CD8-positive, alpha-beta T cell (primary cell): ENCODE measurements at places on chromosomes 5 and 9.

GRCh38 chr5:72767289-72768010 lies 49.0 kb upstream of the TNPO1 start:
- no peak for DNase-seq

DNA sequence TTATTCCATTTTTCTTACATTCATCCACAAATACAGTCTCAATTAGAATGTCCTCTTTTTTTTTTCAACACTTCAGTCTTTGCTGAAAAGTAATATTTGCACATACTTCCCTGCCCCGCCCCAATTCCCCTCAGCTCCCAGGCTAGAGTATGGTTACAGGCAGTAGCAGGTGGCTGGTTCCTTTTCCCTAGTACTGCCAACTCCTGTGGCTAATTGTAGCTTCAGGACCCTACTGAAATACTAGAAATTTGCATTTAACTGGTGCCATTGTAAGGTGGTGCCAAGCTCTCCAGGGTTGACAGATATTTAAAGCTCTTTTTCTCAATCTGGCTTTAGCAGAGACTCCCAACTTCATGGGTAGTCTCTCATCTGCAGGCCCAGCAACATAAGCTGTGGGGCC lies 80.3 kb downstream of the FAM81B start:
- DNase-seq = no peak

DNA sequence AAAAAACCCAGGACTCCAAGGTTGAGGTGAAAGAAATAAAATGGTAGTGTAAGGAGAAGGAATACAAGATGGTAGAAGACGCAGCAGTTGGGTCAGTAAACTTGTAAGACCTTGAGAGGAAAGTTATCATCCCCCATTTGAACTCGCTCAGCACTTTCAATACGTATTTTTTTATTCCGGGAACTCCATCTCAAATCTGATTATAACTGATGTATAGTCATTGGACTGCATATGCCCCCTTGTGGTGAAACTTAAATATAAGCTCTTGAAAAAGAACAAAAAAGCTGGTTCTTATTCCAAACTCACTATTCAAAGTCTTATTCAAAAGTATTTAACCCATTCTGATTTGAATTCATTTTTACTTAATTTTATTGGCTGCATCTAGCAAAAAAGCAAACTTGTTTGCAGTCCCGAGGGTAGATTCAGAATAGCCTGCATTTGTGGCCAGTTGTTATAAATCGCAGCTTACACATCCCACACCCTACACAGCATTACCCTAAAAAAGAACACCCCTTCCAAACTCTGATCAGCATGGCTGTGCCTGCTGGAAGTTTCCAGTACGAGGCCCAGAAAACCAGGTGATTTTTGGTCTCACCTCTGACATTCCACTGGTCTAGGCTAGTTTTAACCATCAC lies 118.0 kb downstream of the ESM1 start:
- no peak for DNase-seq

DNA sequence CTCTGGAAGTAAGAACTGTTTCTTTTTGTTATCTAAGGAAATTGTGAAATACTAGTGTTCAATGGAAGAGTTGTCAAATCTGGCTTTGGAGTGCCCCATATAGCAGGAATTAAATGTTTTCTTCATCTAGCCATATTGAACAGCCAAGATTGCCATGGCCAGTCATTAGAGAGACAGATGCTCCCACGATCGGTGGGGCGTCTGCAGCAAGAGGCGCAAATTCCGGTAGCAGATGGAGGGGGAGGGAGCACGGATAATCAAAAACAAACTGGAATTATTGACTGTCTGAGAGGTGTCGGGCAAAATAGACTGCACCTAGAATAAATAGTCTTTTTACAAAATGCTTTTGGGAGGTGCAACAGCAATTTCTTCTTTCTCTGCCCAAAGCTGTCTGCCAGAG lies 139.1 kb upstream of the FSTL4 start:
- DNase-seq = no peak

- DNase-seq = no peak
Measured at GRCh38 chr5:134355681-134356080, 11.3 kb downstream of the CDKL3 start.

GRCh38 chr5:168951356-168951755 lies 349.6 kb downstream of the SLIT3 start:
- no peak for DNase-seq

DNA sequence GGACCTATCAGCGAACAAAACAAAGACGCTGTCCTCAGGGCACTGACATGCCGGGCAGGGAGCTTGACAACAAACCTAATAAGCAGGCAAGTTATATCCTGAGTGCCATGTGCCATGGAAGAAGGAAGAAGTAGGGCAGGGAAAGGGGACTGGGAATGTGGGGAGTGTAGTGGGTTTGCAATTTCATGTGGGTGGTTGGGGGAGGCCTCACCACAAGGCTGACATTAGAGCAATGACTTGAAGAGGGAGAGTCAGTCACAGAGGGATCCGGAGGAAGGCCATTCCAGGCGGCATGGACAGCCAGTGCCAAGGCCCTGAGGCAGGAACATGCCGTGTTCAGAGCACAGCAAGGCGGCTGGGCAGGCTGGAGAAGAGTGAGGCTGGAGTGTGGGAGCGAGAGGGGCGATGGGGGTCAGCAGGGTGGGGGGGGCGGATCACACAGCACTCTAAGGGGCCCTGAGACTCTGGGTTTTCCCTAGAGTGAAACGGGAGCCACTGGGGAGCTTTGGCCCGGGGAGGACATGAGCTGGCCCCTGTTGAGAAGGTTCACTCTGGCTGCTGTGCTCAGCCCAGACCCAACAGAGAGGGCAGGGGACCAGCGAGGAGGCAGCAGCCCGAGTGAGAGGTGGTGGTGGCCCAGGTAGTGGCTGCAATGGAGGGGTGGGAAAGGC lies 86.3 kb downstream of the STK10 start:
- no peak for DNase-seq

GRCh38 chr5:40904205-40904993 lies 4.9 kb upstream of the C7 start:
- DNase-seq = no peak

- DNase-seq = no peak
Measured at GRCh38 chr5:61321669-61322068, 10.4 kb upstream of the ZSWIM6 start.

- DNase-seq = no peak
Measured at GRCh38 chr9:91782708-91783214, 167.3 kb downstream of the ROR2 start.

- DNase-seq = no peak
Measured at GRCh38 chr5:36651761-36652685, 45.6 kb downstream of the SLC1A3 start.

- DNase-seq = no peak
Measured at GRCh38 chr9:9997585-9997984, 615.2 kb downstream of the PTPRD start.

DNA sequence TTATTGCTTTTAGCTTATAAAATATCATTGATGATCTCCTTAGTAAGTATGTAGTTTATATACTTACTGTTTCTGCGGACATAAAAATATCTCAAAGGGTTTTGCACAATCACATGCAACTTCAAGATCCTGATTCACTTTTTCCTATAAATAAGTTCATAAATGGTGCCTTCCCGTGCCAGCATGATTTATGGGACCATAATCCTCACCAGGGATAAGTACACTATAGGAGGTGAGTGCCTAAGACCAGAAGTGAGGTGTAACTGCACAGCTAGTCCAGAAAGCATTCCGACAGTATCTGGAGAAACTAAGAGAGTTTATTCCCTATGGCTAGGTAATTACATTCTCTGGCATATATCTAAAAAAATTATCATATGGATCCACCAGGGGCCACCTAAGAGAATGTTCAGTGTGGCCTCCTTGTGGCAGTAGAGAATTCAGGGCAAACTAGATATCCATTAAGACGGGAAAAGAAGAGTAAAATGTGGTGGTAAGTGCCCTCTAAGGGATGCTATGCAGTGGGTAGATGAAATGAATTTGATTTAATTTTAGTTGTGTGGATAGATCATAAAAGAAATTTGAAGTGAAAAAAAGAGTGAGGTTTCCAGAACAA lies 402.5 kb upstream of the SLC24A2 start:
- no peak for DNase-seq

GRCh38 chr9:131856105-131856504 lies 116.2 kb upstream of the RAPGEF1 start:
- no peak for DNase-seq

DNA sequence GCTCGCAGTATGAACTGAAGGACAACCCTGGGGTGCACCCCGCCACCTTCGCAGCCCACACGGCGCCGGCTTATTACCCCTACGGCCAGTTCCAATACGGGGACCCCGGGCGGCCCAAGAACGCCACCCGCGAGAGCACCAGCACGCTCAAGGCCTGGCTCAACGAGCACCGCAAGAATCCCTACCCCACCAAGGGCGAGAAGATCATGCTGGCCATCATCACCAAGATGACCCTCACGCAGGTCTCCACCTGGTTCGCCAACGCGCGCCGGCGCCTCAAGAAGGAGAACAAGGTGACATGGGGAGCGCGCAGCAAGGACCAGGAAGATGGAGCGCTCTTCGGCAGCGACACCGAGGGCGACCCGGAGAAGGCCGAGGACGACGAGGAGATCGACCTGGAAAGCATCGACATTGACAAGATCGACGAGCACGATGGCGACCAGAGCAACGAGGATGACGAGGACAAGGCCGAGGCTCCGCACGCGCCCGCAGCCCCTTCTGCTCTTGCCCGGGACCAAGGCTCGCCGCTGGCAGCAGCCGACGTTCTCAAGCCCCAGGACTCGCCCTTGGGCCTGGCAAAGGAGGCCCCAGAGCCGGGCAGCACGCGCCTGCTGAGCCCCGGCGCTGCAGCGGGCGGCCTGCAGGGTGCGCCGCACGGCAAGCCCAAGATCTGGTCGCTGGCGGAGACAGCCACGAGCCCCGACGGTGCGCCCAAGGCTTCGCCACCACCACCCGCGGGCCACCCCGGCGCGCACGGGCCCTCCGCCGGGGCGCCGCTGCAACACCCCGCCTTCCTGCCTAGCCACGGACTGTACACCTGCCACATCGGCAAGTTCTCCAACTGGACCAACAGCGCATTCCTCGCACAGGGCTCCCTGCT lies 3.8 kb downstream of the IRX1 start:
- DNase-seq = no peak

- DNase-seq = no peak
Measured at GRCh38 chr5:543351-543750, 19.1 kb upstream of the SLC9A3 start.

- DNase-seq = no peak
Measured at GRCh38 chr5:145704724-145705123, 130.4 kb downstream of the PRELID2 start.

- no peak for DNase-seq
Measured at GRCh38 chr5:77418601-77419581, 73.2 kb downstream of the WDR41 start.
